AG08396 (cell line): ENCODE measurements at places on chromosomes 7 and 10.

GRCh38 chr7:552868-553635 lies 33.4 kb upstream of the PDGFA start:
- no peak for DNase-seq

DNA sequence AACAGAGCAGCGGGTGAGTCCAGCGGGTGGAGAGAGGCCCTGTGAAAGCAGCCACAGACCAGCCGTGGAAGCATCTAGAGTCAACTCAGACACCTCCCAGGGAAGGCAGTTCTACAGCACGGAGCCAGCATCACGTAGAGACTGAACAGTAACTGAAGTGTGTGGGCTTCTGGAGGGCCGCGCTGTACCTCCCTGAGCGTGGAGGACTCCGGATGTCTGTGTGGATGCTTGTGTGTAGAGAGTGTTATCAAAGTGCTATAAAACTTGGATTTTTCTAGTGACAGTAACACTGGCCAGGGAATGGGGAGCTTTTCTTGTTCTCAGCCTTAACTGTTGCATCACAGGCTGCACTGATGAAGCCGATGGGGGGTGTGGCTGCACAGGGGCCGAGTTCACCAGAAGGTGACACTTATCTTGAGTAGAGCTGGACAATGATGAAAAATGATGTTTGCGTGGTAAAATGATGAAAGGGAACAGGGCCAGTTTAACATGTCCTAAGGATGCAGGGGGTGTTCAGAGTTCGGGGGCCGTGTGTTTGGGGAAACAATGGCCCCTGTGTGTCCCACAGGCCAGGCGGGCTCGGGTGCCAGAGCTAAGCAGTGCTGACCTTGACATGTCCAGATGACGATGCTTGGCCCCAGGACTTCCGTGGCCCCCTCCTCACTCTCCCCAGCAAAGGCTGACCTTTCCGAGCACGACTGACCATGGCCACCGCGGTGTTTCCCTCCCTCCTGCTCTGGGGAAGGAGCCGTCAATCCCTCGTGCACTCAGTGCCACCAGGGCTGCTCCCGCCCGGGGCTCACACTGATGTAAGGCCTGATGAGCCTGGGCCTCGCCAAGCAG lies 21.9 kb downstream of the MNX1 start:
- DNase-seq = no peak

- DNase-seq = no peak
Measured at GRCh38 chr10:97336006-97336405, 1.5 kb upstream of the FRAT2 start.

DNA sequence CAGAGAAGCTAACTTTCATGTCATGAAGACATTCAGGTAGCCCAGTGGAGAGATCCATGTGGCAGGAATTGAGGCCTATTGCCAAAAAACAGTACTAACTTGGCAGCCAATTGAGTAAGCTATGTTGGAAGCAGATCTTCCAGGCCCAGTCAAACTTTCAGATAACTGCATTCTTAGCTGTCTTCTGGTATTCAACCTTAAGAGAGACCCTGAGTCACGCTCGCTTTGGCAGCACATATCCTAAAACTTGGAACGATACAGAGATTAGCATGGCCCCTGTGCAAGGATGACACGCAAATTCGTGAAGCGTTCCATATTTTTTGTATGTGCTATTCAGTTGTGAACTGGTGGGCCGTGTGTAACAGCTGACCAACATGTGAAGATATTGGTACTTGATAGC lies 17.6 kb upstream of the ZNF518A start:
- no peak for DNase-seq

- no peak for DNase-seq
Measured at GRCh38 chr10:91108820-91109219, 111.6 kb upstream of the PCGF5 start.

DNA sequence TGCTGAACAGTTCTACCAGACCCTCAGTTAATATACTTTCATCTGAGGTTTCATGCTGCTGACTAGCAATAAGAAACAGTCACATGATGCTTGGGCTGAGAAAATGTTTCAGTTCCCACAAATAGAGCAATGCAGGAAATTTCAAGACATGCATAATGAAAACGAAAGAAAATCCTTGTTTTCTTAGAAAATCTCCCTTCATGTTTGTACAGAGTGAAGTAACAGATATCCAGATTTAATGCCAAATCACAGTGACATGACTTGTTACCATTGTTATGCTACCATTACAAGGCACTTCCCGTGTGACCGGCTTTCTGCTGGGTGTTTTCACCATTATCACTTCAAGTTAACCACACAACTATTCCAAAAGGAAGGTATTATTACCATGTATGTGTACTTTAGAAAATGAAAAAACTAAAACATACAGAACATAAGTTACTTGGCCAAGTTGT lies 121.7 kb downstream of the DOCK4 start:
- no peak for DNase-seq
